ENCODE measurements at places on chromosomes 2 and 18.

- no peak for DNase-seq
Observed at GRCh38 chr18:28718696-28719095, 541.8 kb upstream of the CDH2 start.

- DNase-seq: no peak
Observed at GRCh38 chr2:165950438-165950837, 3.1 kb downstream of the TTC21B start.

DNA sequence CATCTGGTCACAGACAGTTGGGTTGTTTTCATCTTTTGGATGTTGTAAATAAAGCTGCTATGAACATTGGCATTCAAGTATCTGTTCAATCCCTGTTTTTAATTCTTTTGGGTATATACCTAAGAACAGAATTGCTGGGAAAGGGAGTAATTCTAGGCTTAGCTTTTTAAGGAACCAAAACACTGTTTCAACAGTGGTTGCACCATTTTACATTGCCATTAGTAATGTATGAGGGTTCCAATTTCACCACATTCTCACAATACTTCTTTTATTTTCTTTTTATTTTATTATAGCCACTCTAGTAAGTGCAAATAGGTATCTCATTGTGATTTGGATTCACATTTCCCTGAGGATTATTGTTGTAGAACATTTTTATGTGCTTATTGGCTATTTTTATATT lies 108.9 kb upstream of the GLS start:
- no peak for DNase-seq

DNA sequence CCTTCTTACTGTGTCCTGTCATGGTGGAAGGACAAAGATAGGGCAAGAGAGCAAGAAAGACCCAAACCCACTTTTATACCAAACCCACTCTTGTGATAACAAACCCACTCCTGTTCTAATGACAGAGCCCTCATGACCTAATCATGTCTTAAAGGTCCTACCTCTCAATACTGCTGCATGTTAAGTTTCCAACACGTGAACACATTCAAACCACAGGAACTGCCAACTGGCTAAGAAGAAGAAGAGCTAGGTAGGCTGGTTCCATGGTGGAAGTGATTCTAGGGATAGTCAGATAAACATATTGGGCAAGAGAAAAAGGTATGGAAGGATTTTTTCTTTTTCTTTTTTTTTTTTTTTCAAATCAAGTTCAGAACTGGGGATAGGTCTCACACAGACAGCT lies 22.0 kb downstream of the CTLA4 start:
- DNase-seq: no peak

GRCh38 chr2:166844111-166844510 lies 44.2 kb upstream of the XIRP2 start:
- DNase-seq: no peak

DNA sequence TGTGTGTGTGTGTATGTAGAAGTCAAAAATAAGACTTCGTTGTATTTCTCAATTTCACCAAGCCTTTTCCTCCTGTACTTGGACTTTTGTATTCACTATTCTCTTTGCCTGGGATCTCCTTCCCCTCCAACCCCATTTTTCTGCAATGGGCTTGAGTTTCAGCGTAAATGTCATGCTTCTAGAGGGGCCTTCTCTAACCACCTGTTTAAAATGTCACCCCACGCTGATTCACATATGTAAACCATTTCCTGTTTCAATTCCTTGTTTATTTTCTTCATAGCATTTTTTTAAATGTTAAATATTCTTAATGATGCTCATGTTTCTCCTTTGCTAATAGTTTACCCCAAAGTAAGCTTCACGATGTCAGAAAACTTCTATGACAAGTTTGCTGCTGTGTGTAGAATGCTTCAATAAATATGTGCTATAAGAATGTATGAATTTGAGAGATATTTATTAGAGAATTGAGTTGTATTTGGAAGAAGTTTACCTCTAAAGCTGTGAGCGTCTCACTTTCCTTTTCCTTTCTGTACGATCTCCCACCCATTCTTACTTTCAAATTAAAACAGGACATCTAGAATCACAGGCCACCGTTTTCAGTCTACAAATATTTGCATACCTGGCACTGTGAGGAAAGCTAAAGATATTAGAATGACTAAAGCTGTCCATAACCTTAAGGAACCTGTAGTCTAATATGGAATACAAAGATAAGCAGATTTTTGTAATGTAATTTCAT lies 762.4 kb downstream of the LRRTM4 start:
- no peak for DNase-seq

DNA sequence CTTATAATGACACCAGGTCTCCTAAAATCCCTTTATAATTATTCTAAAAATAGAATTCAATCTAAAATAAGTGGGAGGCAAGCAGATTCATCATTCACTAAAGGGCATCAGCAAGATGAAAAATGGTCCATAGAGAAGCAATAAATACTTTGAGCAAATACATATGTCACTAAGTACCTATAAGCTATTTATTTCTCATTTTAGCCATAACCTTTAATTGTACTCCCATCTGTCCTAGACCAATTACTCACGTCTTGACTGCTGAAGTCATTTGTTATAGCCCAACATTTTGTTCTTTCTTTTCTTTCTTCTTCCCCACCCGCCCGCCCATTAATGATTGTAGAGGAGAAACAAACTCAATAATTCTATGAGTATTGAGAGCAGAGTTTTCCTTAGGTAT lies 105.7 kb downstream of the MAP2 start:
- DNase-seq: no peak

DNA sequence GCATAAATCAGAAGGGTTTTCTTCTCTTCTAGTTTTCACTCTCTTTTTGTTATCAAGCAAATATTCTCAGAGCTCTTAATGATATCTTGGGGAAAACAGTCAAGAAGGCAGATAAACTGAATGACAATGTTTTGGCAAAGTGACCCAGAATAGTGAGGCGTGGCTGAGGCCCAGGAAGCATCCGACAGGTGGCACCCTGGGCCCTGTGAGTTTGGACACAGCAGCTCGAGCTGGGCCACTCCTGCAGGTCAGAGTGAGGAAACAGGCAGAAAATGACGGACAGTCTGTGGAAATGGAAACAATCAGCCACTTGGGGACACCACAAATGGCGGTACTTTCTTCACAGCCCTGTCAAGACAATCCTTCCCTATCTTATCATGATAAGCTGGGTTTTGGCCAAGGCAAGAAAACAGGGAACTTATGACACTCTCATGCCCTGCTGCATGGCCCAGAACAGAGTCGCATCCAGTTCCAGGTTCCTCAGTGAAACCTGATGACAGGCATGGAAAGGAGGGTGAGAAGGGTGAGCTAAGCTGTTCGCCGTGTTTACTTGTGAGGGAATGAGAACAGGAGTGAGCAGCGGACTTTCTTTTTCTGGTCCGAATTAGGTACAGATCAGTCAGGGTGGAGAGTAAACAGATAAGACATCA lies 32.1 kb downstream of the MRPL44 start:
- no peak for DNase-seq

GRCh38 chr2:167784084-167784425 lies 463.3 kb downstream of the STK39 start:
- DNase-seq: no peak

DNA sequence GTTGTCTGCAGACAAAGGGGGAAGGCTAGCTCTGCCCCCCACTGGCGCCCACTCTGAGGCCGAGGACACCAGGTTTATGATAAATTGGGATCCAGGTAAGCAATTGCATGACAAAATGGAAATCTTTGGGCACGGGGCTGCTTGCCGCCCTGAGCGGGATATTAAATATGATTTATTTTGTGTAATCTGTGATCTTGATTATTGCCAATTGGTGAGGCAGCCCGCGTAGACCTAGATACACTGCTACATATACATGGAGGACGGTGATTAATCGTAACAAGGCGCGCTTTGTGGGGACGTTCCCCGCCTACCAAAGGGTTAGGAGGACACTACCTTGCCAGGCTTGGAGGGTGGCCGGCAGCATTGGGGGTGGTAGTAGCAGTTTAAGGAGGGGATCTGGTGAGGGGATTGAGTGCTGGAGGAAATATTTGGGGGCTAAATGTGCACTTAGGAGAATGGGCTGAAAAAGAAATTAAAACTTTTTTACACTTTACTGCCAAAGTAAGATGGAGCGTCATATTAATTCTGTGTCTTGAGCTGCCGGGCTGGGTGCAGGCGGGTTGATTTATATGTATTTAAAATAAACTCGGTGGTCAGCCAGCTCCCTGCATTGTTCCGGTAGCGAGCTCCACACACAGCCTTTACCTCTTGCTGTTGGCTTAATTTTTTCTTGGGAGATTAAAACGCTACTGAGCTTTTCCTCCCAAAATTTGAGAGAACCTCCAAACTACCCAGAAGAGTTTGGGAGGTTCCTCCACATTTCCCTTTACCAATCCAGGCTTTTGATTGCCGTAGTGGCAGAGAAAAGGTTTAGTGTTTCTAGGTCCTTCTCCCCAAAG lies 4.1 kb downstream of the HOXD3 start:
- no peak for DNase-seq

GRCh38 chr2:240934701-240935102 lies 28.6 kb downstream of the CROCC2 start:
- DNase-seq: no peak

All from activated B cell treated with CpG ODN at 0.5 μM for 24 hours (primary cell).